Natural killer cell treated with Interleukin-12 subunit alpha and Interleukin-12 subunit beta and Interleukin-15 and Interleukin-18, amount 100 ng/mL, for 72 hours (primary cell): ENCODE measurements at places on chromosomes 1 and 21. TPM values are rescaled to one million over a fixed set of nuclear protein-coding genes. Genes with fewer than 3 reads are reported as not detected.

AMY2A gene
- total RNA-seq = not detected

OR2L3 gene
- total RNA-seq = not detected

GRCh38 chr1:184959626-184960025 lies 14.7 kb downstream of the NIBAN1 start:
- no peak for DNase-seq

DNA sequence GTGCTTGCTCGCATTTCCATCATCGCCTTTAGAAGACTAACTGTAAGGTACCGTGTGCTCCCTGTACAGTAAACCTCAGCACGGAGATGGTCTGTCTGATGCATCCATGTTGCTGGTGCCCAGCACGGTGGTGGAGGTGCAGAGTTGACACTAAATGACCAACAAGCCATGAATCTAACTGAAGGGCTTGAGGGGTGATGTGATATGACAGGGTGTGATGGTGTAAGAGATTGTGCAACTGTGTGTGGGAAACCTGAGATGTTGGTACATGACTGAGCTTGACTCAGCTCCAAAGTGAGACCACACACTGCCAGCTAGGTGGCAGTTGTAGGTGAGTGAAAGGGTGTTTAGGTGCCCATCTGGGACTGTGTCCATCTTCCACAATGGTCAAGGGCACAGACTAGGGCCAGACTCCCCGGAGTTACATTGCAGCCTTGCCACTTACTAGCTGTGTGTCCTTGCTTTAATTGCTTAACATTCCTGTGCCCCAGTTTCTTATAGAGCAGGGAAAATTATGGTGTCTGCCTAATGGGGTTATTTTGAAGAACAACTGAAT lies 21.4 kb downstream of the SLC2A1 start:
- peak; percentile 86 for DNase-seq

- no peak for DNase-seq
Measured at GRCh38 chr1:46556822-46557221, 5.4 kb upstream of the KNCN start.
